RKO (cell line): ENCODE measurements at places on chromosomes 1 and 21.

DNA sequence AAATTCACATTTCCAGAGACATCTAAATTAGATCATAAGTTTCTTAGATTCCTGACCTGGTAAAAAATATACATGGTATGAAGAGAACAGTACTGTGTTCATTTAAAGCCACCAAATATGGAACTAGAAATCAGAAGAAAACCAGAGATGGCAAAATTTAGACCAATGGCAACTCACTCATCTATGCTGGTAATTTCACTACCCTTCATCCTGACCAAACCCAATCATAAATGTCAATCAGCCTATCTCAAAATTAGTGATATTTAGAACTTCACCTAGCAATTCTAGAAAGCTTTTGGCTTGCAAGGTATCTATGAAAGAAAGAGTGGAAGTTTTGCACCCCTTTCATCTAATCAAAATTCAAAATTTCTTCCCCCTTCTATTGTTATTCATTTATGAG, 107.7 kb downstream of the NIBAN1 start:
- DNase-seq = no peak

DNA sequence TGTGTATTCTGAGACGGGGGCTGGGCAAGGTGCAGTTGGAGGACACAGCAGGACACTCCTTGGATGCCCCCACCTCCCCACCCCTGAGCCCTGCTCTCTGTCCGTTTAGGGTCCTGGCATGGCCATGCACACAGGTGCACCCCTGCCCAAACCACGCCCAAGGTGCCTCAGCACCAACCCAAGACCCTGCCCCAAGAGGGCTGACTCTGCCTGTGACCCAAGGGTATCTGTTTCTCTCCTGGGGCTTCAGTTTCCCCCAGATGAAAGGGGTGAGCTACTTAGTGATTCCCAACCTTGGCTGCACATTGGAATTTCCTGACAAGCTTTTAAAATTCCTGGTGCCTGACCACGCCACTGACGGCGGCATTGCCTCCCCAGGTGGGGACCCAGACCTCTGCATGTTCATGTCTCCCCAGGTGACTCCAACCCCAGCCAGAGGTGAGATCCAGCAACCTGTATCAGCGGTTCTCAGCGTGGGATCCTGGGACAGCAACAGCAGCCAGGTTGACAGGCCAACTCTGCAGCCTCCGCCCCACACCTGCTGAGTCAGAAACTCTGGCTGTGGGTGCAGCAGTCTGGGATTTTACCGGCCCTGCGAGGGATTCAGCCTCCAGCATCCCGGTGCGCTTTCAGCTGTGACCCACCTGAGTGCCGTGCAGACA, 483.4 kb downstream of the NPHP4 start:
- no peak for DNase-seq

- no peak for DNase-seq
Observed at GRCh38 chr21:43190544-43190943, 21.7 kb downstream of the CRYAA start.

- no peak for DNase-seq
Observed at GRCh38 chr1:14780271-14780670, 181.8 kb downstream of the KAZN start.

DNA sequence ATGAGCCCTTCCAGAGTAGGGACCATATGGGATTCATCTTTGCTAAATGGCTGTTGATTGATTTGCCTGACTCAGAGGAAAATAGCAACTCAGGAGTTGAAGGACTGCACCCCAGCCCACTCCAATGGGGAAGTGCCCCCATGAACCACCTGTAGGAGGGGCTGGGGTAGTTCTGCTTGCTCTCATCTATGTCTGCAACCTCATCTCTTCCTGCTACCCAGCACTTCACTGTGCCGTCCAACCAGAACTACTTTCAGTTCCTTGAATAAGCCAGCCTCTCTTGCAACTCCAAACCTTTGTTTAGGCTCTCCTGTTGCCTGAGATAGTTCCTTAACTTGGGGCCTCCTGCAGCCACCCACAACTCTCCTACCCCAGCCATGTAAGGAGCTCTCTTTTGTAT, 26.6 kb downstream of the BEND5 start:
- DNase-seq = no peak
